ENCODE measurements at places on chromosomes 3 and 15.

GRCh38 chr15:79724804-79725203, 172.0 kb downstream of the MTHFS start:
- no peak for DNase-seq

DNA sequence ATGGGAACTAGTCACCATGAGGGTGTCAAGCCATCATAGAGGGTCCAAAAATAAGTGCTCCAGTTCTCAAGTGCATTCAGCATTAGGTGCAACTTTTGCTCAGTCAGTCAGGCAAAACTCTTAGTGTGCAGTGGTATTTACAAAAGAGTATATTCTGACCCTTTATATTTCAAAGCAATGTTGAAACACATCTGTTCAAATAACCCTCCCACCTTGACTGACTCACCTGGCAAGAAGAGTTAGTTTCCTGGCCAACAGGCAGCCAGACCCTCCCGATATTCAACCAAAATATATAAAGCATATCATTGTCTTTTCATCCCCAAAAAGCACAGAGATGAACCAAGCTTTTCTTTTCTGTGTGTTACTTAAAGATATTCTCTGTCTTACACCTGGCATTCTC, 7.6 kb upstream of the COL8A1 start:
- DNase-seq: no peak

- DNase-seq: no peak
Measured at GRCh38 chr3:152160350-152161011, 108.2 kb upstream of the MBNL1 start.

DNA sequence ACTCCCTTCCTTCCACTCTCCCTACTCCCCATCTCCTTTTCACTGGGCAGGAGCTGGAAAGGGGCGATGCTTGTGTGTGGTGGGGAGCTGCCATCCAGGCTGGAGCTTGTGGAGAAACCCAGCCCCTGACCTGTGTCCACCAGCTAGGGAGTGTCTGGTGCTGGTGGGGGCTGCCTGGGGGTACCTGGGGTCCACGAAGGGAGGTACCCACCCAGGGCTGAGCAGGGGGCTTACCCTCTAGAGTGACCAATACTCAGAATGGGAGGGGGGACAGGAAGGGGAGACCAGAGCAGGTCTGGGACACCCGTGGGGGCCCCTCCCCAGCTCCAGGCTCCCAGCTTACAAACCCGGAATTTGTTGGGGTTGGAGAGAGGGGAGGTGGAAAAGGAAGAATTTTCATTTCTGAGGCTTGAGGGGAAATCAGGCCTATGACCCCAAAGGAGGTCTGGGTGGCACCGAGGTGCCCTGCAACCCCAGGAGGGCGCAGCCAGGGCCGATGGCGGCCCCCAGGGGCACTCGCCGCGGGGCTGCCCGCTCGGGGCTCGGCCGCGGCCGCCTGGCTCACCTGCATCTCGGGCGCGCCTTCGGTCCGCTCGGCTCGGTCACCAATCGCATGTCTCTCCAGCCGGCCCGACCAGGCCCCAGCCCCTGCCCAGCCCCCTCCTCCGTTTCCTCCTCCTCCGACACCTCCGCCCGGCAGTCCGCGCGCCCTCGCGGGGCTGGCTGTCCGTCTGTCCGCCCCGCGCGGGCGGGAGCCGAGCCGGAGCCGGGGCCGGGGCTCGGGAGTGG, 773 bp downstream of the LINGO1 start:
- no peak for DNase-seq

GRCh38 chr3:151293127-151293526, 14.8 kb upstream of the P2RY14 start:
- DNase-seq: no peak

DNA sequence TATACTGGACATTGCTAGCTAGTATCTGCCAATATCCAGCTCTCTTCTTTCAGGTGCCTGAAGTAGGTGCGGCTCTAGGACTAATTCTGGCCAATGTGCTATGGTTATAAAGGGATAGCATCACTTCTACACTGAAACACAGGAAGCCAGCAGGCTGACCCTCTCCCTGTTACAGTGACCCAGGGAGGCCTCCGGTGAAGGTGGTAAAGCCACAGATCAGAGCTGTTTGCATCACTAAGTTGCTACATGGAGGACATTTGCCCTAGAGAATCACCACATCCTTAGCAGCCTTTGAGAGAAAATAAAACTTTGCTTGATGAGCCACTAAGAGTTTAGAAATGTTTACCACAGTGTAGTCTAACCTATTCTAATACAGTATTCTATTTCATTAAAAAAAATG, 161.4 kb downstream of the CHST2 start:
- no peak for DNase-seq

DNA sequence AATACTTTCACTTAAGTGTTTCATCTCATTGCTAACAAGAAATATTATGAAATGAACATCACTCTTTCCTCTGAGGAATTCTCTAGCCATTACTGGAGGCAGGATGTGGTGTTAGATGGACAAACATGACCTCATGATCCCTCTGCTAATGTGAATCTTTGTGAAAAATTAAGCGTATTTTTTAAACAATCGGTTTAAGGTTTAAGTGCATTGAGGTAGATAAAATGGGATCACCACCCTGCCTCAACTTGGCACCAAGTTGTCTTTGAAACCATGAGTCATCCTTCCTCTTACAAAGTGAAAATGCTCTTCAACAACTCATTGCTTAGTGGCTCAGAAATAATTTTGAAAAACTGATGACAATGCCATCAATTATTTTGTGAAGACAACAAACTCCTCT, 76.0 kb upstream of the DCBLD2 start:
- peak; percentile 55 for DNase-seq

- DNase-seq: no peak
Measured at GRCh38 chr3:172204716-172205115, 165.3 kb downstream of the FNDC3B start.

DNA sequence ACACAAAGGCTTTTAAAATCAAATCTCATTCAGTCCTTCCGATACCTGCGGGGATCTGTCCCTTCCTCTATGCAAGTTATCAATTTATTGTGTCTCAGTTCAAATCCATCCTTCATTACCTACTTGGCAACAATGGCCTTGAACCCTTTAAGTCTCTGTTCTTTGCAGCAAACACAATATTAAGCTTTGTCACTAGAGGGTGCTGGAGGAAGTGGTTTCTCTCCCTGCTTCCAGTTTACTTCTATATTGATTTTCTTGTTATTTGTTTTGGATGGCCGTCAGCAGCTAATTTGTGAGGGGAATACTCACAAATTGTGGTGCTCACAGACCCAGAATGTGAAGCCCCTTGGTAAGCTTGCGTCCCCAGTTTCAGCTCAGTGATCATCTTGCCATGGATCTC, 278.3 kb downstream of the FGF12 start:
- DNase-seq: peak; percentile 10

DNA sequence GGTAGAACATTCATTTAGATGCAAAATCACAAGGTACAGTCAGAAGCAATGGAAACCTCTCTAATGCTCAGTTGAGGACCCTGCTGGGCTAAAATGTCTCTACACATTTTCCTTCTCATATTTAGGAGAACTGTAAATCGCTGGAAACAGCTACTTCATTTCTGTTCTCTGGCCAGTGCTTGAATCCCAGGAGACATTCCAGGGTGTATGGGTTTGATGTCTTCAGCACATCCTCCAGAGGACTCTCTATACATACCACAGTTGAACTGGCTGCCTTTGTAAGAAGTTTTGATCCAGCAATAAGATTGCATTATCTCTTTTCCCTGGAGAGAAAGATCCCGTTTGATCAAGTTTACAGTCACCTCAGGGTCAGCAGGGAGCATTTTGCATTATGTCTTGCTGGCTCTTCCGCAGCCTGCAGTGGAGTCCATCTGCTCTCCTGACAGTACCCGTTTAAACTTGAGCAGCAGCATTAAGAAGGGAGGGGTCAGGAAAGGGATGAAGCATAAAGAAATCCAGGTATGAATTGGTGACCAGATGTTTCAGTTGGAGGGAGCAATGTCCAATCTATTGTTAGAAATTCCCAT, 676.0 kb downstream of the EPHA3 start:
- no peak for DNase-seq

DNA sequence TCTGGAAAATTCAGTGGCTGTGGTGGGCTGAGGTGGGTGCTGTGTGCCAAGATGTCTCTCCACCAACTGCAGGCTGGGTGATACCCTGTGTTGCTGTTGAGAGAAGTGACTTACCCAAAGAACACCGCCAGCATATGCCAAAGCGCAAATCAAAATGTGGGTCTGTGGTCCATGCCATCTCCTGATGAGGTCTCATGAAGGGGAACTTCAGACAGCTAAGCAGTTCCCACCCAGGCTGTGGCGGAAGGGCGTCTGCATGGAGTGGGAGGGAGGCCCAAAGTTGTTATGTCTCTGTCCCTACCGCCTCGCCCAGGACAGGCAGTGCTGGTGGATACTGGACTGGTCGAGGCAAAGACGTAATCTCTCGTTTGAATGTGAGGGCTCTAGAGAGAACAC, 70.9 kb upstream of the PLXNA1 start:
- DNase-seq: no peak

DNA sequence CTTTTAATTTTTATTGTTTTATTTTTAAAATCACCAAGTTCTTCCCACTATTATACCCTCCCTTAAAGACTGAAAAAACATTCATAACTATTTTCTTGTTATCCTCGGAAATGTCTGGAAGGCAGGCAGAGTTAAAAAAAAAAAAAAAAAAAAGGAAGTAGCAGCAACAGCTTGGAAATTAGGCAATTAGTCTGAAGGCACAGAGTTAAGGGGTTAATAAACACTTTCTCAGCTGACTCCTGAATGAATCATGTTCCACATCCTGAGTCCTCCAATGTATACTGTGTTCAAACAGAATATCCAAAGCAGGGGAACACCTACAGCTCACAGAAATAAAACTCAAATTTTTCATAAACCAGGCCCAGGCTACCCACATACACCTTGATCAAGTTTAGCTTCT, 5.8 kb downstream of the HEXA start:
- no peak for DNase-seq

DNA sequence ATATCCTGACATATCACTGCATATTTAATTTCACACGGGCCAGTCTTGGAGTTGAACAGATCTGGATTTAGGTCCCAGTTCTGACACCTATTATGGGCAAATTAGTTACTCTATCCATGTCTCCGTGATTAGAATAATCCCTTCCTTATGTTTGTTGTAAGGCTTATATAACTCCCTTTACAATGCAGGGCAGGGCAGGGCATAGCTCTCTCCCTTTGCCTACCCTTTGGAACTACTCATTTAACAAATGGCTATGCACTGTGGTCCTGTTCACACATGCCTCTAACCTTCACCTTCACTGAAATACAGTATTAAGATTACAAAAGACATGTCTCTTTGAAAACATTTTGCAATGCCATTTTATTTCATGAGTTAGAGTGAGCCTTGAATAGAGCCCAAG, 24.8 kb upstream of the ATP13A5 start:
- DNase-seq: no peak

- DNase-seq: no peak
Measured at GRCh38 chr15:78726870-78727551, 84.3 kb downstream of the ADAMTS7 start.

DNA sequence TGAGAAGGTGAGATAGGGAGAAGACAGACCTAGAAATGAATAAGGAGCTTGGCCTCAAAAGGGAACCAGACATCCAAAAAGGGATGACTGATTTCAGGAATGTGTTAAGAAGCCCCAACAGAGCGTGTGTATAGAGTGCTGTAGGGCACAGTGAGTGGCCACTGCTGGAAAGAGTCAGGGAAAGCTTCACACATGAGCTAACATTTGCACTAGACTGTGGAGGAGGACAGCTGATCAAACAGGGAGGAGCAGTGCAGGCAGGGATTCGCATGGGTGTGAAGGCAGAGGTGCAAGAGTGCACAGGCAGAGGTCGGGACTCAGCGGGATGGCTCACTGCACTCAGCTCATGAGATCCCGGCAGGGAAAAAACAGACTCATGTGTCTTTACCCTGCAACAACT, 61.8 kb downstream of the NPTN start:
- DNase-seq: no peak

GRCh38 chr3:152466784-152467183, 198.1 kb downstream of the MBNL1 start:
- DNase-seq: peak; percentile 54

GRCh38 chr3:118949113-118949760, 85.4 kb downstream of the IGSF11 start:
- DNase-seq: no peak

GRCh38 chr15:90930861-90931574, 1.3 kb downstream of the HDDC3 start:
- DNase-seq: no peak

- peak; percentile 17 for DNase-seq
Measured at GRCh38 chr3:172181932-172182586, 142.7 kb downstream of the FNDC3B start.

DNA sequence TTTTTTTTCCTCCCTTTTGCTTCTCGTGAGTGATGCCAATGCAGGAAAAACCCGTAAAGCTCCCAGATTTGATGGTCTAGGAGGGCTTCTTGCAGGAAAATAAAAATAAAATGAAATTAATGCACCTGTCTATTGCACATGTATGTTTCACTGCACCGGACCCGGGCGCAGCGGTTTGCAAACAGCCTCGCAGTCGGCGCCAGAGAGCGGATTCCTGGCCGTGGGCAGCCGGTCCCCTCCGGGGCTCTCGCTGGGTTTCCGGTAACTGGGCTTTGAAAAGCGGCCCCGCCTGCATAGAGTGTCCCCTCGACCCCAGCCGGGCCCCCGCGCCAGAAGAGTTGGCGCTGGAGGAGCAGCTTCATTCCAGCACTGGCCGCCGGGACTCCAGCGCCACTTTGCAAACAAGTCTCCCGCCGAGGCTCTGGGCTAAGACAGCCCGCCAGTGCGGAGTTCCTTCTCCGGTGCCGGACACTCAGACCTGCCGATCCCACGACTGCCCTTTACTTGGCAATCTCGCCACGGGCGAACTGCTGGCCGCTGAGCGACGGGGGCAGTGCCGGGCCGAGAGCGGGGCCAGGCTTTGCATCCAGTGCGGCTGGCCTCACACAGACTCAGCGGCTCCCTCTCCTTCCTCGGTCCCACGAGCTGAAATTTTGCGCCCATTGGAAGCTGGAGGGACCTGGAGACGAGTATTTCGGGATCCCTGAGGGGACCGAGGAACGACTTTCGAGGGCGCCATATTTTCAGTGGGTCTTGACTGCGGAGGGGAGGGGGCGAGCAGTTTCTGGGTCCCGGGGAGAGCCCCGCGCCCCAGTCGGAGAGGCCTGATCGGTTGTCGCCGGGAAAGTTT, 225.9 kb upstream of the C2CD4B start:
- peak; percentile 70 for DNase-seq

DNA sequence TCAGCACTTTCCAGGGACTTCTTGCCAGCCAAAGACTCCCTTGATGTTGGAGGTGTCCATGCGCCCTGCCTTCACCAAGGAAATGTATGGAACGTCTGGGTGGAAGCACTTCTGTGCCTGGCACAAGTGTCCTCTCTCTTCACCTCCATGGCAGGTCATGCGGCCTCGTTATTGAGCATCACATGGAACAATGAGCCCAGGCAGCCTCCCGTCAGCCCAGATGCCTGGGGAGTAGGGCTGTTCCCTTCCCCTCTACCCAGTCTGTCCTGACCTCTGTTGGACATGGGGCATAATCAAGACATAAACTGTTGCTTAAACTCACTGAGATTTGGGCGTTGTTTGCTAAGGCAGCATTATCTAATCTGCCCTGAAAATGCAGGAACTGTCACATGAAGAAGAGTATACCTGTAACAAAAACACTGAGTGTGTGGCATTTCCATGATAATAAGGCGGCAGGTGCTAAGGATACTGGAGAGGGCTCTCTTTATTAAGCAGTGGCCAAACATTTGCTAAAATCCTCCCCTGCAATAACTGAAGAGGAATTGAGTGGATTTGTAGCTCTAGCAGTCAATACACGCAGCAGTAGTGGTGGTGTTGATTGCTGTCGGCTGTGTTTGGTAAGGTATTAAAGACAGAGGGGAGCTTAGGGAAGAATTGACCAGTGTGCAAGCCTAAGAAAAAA, 338.2 kb upstream of the ATP10A start:
- DNase-seq: no peak

- no peak for DNase-seq
Measured at GRCh38 chr15:85016275-85016674, 34.6 kb downstream of the PDE8A start.

- no peak for DNase-seq
Measured at GRCh38 chr15:78968114-78968513, 23.3 kb upstream of the CTSH start.

All from GM03348 (cell line).